Activated naive CD4-positive, alpha-beta T cell treated with Interleukin-2 at 50 U/mL for 16 hours (primary cell): ENCODE measurements at places on chromosomes 12 and 14.

- no peak for DNase-seq
These were observed 456.6 kb upstream of the TMPO start for GRCh38 chr12:98058838-98059237.

GRCh38 chr12:105978686-105979085 is 160.1 kb downstream of the NUAK1 start:
- no peak for DNase-seq

DNA sequence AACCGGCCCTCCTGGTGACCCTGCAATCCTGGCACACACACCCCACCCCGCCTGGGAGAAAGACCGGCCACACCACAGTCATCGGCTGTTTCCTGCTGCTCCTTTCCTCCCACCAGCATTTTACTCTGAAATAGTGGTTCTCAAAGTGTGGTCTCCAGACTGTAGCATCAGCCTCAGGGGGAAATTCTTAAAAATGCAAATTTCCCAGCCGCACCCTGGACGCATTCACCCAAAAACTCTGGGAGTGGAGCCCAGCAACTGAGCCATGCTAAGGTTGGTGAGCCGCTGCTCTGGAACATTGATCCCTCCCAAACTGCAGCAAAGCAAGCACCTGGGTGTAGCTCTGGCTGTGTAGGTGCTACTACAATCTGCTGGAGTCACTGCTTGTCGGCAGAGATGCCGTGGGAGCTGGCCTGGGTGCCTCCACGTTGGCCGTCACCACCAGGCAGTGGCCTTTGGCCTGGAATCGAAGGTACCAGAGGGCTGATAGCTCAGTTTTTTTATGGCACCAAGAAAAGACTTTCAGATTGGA is 38.4 kb upstream of the BCL2L14 start:
- DNase-seq = peak; percentile 28

GRCh38 chr12:49036029-49036428 is 17.5 kb upstream of the PRKAG1 start:
- no peak for DNase-seq

- DNase-seq = no peak
These were observed 140.1 kb upstream of the CPSF6 start for GRCh38 chr12:69099201-69099837.

- DNase-seq = no peak
These were observed 854.5 kb downstream of the SLC6A15 start for GRCh38 chr12:84058136-84058535.

DNA sequence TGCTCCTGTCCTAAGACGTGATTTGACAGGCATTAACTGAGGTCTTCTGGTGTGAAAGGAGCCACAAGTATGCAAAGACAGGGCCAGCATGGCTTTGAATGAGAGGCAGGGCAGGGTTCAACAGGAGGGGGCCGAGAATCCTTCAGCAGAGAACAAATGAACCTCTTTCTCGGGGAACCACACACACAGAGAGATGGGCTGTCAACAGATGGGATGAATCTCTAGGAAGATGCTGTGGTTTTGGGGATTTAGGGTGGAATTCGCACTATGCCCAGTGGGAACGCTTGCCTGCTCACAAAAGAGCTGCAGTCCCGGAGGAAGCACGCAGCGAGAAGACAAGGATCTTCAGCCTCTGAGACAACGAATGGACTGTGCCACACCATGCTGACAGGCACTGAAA is 513.4 kb downstream of the GLT1D1 start:
- no peak for DNase-seq

DNA sequence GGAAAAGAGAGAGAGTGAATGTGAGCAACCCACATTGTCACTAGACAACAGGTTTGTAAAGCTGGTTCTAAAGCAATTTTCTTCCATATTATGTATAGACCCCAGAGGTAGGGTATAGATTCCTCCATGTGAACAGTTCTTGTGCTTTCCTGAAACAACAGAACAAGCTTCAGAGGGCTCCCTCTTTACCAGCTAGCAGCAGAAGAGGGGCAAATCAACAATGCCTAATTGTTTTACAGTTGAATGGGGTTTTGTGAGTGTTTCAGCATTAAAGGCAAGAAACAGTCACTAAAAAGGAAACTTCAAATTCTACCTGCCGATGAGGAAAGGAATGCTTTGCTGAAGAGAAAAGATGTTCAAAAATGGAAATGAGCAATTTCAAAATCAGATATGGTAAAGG is 341.2 kb upstream of the KITLG start:
- no peak for DNase-seq

DNA sequence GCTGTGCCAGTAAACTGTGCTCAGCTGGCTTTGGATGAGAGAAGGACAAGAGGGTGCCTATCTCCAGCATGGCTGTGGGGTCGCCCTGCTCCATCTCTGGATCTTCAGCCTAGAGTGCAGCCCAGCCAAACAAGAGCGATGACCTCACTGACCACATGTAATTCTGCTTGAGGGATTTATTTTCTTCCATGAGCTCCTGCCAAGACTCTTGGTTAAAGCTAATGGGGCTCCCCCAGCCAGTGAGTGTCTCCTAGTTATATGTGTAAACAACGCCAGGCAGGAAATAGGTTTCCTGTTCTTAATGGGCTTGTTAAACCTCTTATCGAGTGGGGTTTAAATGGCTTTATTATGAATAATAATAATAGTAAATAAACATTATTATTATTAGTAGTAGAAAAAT is 397.2 kb downstream of the NRXN3 start:
- no peak for DNase-seq

- DNase-seq = no peak
These were observed 5.8 kb upstream of the LTA4H start for GRCh38 chr12:96041181-96041580.

GRCh38 chr12:53860426-53861345 is 77.9 kb upstream of the HOXC13 start:
- no peak for DNase-seq

DNA sequence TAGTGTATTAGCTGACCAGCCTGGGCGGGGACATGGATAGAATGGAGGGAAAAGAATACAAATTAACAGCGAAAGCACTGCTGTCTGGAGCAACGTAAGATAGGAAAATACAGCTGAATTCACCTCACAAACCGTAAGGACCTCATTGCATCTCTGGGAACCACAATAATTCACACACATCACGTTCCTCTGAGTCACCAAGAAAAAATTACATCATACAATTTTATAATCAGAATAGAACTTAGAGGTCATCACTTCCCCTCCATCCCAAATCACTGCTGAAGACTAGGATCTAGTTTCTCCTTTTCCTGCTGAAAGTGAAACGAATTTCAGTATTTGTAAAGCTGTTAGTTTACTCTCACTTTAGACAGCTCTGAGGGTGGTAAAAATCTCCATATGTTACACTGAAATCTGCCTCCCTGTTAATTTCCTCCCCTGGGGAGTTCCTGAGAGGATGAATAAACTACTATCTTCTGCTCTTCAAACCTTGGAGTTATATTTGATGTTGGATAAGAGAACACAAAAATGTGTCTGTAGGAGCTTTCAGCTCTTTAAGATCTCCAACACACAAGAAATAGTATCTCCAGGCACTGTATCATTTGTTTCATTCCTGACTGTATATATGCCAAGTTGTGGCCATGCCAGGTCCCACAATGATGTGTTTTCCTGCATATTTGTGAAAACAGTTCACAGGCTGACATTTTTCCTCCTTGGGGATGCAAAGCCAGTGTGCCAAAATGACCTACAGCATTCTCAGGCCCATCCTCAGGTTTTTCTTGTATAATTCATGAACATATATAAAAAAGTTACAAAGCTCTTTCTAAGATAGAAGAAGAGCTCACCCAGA is 63.8 kb upstream of the SSTR1 start:
- DNase-seq = no peak

GRCh38 chr14:95361373-95362137 is 41.8 kb upstream of the CLMN start:
- DNase-seq = peak; percentile 32
